Mammary epithelial cell (primary cell): ENCODE measurements at places on chromosomes 6 and 20.

- DNase-seq, result peak; percentile 38
Measured at GRCh38 chr6:123965894-123966293, 162.2 kb downstream of the NKAIN2 start.

DNA sequence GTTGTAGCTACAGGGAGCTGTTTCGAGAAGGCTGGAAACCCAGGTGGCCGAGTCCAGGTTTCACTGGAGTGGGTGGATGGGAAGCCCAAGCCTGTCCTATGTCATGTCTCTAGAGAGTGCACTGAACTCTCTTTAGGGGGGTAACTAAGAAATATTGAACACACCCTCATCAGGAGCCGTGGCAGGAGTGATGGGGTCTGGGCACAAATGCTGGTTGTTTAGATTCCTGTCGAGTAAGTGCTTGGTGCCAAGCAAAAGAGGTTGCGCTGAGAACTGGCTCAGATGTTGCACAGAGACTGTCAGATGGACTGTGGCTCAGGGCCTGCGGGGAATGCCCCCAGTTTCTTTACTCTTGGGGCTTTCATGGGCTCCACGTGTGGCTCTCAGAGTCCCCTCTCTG is 7.3 kb upstream of the FAM209A start:
- no peak for DNase-seq

- DNase-seq, result no peak
Measured at GRCh38 chr6:46909371-46909770, 12.4 kb downstream of the ADGRF5 start.

- DNase-seq, result peak; percentile 40
Measured at GRCh38 chr20:11791316-11791715, 126.4 kb upstream of the BTBD3 start.

DNA sequence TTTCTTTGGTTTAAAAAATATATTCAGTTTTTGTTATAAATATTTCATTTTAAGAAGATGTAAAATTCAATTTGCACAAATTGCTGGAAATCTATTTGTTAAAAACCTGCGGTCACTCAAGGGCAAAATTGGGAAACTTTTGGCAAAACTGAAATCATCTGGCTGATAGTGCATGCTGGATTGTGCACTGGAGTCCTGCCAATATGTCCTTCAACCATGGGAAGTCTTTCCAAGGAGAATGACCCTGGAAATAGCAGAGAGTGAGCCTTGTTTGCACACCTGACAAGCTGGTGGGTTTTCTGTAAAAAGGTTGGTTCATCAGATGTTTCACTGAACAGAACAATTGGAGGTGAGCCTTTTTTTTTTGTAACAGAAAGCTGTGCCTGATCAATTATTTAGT is 413.5 kb downstream of the BTBD3 start:
- no peak for DNase-seq

- DNase-seq, result no peak
Measured at GRCh38 chr6:158662954-158663624, 13.2 kb downstream of the SYTL3 start.

- DNase-seq, result no peak
Measured at GRCh38 chr6:124854338-124854922, 107.8 kb upstream of the RNF217 start.

DNA sequence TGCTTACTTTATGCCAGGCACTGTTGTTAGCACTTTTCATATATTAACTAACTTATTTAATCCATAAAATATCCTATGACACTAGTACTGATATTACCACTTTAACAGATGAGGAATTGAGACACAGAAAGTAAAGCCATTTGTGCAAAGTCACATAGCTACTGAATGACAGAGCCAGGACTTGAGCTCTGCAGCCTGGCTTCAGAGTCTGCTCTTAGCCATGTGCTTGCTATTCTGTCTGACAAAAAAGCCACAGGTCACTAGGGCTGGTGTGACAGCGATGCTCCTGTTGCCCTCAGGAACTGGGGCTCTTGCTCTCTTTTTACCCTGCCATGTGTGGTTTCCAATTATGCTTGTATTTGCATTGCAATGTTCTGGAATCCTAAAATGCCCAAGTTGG is 44.7 kb upstream of the RNF8 start:
- no peak for DNase-seq

- no peak for DNase-seq
Measured at GRCh38 chr20:39234520-39235095, 272.5 kb downstream of the DHX35 start.

- no peak for DNase-seq
Measured at GRCh38 chr6:170190046-170190445, 100.8 kb downstream of the DLL1 start.
